Stimulated activated CD8-positive, alpha-beta memory T cell treated with anti-CD3 and anti-CD28 coated beads, Interleukin-4, amount 100 ng/mL, for 1 hour (primary cell): ENCODE measurements at places on chromosomes 11 and 22.

DNA sequence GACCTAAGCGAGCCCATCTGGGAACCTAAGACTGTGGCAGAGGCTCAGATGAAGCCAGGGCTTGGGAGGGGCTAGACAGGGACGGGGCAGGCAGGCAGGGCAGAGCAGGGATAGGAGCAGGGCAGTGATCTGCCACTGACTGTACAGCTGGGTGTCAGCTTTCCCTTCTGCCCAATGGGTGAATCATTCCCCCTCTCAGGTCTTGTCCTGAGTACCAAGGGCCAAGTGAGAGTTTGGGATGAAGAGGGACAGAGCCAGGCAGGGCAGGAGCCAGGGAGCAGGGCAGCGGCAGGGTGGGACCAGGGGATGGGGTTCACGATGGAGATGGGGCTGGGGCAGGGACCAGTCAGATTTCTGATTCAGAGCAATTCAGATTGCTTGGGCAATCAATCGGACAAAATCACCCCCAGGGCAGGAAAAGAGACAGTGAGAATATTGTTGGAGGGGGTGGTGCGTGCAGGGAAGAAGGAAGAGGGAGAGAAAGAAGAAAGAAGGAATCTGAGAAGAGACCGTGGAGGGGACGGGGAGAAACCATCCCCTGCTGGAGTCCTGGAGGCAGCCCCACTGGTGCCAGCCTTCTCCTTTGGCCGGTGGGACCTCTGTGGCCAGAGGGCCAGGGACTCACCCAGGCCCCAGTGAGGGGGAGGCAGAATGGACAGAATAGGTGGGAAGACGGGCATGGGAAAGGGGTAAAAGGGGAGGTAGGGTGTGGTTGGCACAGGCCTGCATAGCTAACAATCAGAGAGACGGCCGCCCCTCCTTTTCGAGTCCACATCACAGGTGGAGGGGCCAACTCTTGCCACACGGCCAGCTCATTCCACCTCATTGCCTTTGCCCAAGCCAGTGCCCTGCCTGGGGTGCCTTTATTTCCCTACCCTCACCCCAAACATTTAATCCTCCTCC is 47.2 kb downstream of the CYTH4 start:
- DNase-seq: no peak

DNA sequence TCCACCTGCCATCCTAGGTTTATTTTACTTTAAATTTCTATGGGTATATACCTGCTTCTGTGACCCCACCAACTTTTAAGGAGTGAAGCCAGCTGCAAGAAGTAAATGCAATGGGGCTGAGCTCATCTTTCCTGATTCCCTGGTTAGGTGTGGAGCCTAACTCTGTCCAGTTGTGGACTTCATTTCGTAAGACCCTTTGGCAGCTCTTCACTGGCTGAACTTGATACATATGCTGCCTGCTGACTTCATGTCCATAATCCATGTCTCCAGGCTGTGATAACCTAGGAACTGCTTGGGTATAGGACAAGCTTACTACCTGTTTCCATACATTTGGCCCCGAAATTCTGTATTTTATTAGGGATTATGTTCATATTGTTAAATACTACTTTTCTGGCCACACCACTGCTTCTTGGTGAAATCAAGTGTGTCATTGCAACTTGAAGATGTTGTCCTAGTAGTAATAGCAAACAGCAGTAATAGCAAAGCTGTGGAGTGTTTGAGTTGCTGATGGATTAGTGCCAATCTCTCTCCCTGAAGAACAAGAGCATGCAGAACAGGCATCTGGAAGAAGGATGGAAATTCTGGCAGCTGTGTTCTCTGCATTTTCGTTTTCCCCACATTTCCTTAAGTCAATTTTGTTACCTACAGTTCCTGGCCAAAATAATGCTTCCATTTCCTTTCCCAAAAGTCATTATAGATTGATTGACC is 31.2 kb downstream of the LDLRAD3 start:
- DNase-seq: no peak

GRCh38 chr11:115135936-115136335 is 368.3 kb downstream of the CADM1 start:
- no peak for DNase-seq

GRCh38 chr11:100562128-100562527 is 125.0 kb upstream of the ARHGAP42 start:
- DNase-seq: no peak

GRCh38 chr11:131468565-131468964 is 98.2 kb downstream of the NTM start:
- DNase-seq: no peak

GRCh38 chr11:120807414-120808150 is 216.3 kb upstream of the TBCEL start:
- no peak for DNase-seq

DNA sequence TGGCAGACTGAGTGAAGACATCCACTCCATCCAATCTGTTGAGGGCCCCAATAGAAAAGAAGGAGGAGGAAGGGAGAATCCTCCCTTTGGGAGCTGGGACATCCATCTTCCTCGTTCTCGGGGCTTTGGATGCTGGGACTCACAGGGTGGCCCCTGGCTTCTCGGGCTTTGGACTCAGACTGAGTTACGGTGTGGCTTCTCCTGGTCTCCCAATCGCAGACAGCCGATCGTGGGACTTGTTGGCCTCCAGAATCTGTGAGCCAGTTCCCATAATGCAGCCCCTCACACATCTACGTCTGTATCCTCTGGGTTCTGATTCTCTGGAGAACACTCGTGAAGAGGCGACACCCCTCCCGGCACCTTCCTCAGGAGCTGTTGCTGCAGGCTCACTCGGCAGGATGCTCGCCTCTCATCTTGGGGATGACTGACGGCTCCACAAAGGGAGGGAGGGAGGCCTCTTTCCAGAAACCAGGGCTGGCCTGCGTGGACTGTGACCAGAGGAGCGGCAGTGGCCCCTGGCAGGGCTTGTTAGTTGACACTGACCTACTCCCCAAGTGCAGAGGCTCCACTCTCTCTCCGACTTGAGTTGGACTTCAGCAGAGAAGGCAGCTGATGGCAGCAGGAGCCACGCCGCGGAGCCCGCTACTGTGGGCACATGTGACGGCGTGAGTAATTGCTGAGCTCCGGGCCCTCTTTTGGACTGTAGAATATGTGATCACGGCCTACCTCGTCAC is 14.7 kb upstream of the TTLL12 start:
- DNase-seq: no peak

GRCh38 chr11:111635706-111636045 is 33.4 kb downstream of the SIK2 start:
- no peak for DNase-seq

GRCh38 chr22:24209687-24210086 is 28.4 kb downstream of the SUSD2 start:
- DNase-seq: no peak

DNA sequence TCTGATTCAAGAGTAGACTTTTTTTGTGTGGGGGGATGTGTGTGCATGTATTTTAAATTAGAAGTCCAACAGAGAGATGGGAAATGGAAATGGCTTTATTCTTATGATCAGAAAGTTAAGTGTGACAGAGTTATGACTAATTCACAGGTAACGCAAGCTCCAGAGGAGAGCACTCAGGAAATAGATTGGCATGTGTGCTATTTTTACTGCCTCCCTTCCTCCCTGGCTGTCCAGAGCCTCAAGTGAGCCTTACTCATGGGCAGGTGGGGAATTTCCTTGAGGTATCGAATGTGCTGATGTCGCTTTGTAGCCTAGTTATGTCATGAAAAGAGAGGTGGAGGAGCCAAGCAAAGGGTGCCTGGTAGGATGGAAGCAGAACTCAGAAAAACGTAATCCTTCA is 70.3 kb upstream of the BDNF start:
- DNase-seq: no peak

GRCh38 chr22:27134315-27134701 is 476.9 kb downstream of the MIAT start:
- DNase-seq: no peak

DNA sequence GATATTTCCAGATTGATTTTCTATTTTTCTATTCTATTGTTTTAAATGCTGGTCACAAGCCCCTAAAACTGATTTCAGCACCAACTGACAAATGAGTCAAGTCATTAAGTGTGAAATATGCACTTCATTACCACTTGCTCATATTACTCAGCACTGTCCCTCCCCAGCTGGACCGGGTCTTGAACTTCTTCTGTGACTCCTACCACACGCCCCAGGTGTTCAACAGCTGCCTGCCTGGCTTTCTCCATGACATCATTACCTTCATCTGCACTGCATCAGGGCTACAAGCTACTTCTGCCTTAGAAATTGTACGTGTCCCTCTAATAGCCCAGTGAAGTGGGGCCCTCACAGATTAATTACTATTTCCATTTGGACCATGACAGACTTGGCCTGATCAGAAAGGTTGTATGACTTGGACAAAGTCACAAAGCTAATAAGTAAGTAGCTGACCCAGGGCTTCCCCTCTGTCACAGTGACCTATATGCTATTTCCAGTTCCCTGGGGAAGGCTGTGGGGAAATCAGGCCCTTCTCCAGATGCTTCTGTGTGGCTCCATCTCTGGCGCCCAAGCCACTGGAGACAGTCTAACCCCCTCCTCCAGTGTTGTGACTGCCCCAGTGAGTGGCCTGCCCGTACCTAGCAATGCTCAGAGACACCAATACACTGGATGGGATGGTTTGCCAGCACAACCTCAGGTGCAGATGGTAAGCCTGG is 18.1 kb downstream of the TBC1D10A start:
- no peak for DNase-seq

GRCh38 chr22:33865248-33865647 is 55.0 kb downstream of the LARGE1 start:
- DNase-seq: no peak

- no peak for DNase-seq
Observed at GRCh38 chr11:45247433-45247832, 38.7 kb downstream of the SYT13 start.

DNA sequence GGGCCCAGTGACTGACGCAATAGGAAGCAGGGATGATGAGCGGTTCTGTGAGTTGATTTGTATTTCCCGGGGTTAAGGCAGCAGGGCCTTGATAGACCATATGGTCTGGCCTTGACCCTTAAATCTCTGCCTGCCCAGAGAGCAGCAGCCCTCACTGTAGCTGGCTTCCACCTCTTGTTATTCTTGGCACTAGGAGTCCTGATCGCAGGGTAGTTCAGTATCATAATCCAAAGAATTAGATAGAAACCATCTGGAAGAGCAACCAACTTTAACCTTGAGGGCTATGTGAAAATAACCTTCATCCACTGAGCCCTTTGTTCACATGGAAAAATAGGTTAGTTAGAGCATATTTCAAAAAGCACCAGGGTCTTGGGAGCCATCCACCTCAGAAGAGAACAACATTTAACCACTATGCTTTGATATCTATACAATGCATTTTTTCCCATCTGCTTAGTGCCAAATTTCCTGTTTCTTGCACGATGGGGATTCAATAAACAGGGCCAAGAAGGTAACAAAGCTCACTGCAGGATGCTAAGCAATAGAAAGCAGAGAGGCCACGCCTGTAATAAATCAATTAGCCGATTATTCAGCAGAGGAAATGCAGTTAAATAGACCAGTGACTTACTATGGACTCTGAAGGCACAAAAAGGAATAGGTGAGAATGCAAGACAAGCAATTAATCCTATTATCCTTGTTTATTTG is 761.3 kb downstream of the OPCML start:
- no peak for DNase-seq
